Activated CD4-positive, alpha-beta memory T cell treated with anti-CD3 and anti-CD28 coated beads for 36 hours (primary cell): ENCODE measurements at places on chromosomes 6 and 20. TPM values are rescaled to one million over a fixed set of nuclear protein-coding genes. Genes with fewer than 3 reads are reported as not detected.

DNA sequence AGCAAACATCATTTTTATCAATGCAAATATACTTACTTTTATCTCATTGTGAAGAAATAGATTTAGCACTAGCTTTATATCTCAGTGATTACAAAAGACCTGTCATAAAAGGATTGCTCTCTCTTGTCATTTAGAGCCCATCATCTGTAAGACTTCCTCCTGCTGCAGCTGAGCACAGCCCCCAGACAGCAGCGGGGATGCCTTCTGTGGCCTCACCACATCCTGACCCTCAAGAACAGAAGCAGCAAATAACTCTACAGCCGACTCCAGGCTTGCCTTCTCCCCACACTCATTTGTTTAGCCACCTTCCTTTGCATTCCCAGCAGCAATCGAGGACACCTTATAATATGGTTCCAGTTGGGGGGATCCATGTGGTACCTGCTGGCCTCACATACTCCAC is 127.0 kb upstream of the EDN1 start:
- no peaks in the 10 kb centered on the region for H3K27me3 ChIP-seq
- no peak overlapping the region for H3K4me3 ChIP-seq
- DNase-seq: peak; percentile 54
- H3K4me1 ChIP-seq: peaks cover 36% of the 10 kb centered on the region
- no peak overlapping the region for H3K27ac ChIP-seq

DNA sequence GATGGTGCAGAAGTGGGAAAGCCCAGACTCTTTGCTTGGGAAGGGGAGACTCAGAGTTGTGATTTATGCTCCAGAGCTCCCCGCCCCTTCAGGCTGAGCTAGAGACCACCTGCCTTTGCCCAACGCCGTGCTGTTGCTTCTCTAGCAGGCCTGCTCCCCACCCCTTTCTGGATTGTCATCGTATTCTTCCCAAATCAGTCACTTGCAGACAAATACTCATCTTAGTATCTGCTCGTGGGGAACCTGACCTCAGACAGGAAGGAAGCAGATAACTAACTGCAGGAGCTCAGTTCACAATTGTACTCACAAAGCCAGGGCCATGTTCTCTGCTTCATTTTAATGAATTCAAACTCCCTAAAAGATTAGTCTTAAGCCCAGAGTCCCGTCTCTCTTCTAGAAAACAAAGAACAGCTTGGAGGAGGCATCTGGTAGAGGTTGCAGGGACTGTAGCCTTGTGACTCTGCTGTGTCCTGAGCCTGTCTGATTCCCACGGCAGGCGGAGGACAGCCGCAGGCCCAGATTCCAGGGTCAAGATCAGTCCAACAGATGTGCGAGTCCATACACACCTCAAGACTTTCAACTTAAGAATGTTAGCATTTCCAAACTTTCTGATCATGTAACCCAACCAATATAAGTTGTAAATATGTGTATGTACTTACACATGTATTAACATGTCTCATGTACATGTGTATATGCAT is 57.2 kb upstream of the GGTLC1 start:
- H3K4me3 ChIP-seq: no peak overlapping the region
- H3K4me1 ChIP-seq: peaks cover 43% of the 10 kb centered on the region
- H3K27ac ChIP-seq: no peak overlapping the region
- peak; percentile 62 for DNase-seq
- H3K27me3 ChIP-seq: no peaks in the 10 kb centered on the region

- H3K4me1 ChIP-seq: no peaks in the 10 kb centered on the region
- H3K27ac ChIP-seq: no peak overlapping the region
- H3K27me3 ChIP-seq: no peaks in the 10 kb centered on the region
- no peaks in the 10 kb centered on the region for H3K36me3 ChIP-seq
- no peak for DNase-seq
Measured at GRCh38 chr20:58713801-58714339, 21.3 kb downstream of the NPEPL1 start.

DNA sequence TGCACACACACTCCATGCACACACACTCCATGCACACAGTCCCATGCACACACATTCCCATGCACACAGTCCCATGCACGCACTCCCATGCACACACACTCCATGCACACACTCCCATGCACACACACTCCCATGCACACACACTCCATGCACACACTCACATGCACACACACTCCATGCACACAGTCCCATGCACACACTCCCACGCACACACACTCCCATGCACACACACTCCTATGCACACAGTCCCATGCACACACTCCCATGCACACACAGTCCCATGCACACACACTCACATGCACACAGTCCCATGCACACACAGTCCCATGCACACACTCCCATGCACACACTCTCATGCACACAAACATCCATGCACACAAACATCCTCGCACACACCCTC is 168.4 kb downstream of the TTLL2 start:
- DNase-seq: no peak
- H3K27me3 ChIP-seq: peaks cover 10% of the 10 kb centered on the region
- H3K4me1 ChIP-seq: no peaks in the 10 kb centered on the region
- H3K27ac ChIP-seq: no peak overlapping the region

DNA sequence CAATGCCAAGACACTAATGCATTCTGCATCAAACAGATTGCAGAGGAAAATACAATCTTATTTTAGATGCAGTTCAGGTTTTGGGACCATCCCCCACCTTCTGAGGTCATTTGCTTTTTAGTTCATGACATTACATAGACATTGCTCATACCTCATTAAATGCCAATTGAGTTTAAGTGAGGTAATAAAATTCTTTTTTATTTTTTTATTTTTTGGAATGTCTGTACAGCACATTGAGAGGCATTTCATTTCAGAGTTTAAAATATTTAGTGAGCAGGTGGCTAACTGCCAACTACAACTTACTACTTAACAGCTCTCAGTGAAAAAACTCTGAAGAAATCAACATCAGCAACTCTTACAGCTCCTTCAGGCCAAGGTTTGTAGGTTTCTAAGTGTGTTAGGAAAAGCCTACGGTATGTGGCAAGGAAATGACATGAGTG is 482.2 kb upstream of the RNF217 start:
- no peak for DNase-seq
- no peaks in the 10 kb centered on the region for H3K27me3 ChIP-seq
- H3K4me3 ChIP-seq: no peak overlapping the region
- H3K36me3 ChIP-seq: no peaks in the 10 kb centered on the region
- no peak overlapping the region for H3K27ac ChIP-seq

- peaks cover 31% of the 10 kb centered on the region for H3K36me3 ChIP-seq
- H3K27ac ChIP-seq: peak overlapping the region; percentile 97
- peak; percentile 76 for DNase-seq
- H3K27me3 ChIP-seq: no peaks in the 10 kb centered on the region
- H3K4me3 ChIP-seq: peak overlapping the region; percentile 90
Measured at GRCh38 chr6:37168811-37169495, 999 bp upstream of the PIM1 start.

DNA sequence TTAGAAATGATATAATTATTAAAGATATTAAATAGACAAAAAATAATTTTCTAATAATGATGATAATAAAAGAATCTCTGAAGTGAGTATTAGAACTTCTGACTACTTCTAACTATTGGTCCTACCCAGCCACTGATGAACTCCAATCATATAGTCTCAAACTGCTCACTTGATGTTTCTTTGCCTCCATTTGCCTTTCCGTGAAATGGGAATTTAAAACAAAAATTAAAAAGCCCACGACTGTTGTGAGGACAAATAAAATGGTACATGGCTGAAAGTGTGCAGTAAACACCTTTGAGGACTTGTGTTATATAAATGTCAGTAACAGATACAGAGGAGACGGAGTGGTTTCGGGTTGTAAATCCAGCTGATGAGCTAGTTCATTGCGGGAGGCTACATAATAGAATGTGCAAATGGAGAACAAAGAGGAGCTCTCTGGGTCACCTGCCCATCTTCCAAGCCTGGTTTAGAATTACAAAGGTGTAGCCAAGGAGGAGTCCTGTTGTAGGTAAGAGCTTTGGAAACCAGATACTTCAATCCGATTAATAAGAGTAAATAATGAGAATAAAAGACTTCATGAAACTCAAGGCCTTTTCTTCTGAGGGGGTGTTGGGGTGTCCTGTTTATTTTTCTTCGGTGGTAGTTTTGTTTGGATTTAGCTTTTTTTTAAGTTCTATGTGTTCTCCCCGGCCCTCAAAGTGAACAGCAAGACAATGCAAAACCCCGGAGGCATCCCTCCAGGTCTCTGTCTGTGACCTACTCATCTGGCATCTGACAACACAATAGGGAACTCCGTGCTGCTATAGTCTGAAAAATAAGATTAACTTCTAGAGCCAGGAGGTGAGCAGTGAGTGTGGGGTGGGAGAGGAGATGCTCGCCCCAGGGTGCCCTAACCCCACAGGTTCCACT is 4.4 kb upstream of the PXDC1 start:
- no peak for DNase-seq
- peaks cover 20% of the 10 kb centered on the region for H3K27me3 ChIP-seq
- H3K4me1 ChIP-seq: peaks cover 3% of the 10 kb centered on the region
- no peak overlapping the region for H3K27ac ChIP-seq
- no peak overlapping the region for H3K4me3 ChIP-seq

DNA sequence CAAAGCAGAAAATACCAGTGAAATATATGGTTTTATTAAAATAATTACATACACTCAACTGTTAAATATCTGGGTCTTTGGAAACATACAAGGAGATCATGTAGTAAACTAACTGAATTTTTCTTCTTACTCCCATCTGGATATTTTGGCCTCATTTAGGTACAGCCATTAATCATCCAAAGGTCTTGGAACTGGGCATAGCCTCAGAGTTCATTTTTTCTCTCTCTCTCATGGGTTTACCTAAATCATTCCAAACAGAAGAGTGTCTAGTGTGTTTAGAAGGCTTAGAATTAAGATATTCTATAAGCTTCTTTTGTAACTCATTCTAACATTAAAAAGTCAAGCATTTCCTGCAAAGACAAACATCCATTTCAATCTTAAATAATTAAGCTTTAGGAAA is 79.4 kb downstream of the HMGCLL1 start:
- H3K27ac ChIP-seq: no peak overlapping the region
- no peaks in the 10 kb centered on the region for H3K4me1 ChIP-seq
- no peak for DNase-seq
- no peaks in the 10 kb centered on the region for H3K36me3 ChIP-seq
- no peaks in the 10 kb centered on the region for H3K27me3 ChIP-seq

GRCh38 chr6:93779086-93779841 is 359.9 kb upstream of the EPHA7 start:
- H3K27ac ChIP-seq: no peak overlapping the region
- no peaks in the 10 kb centered on the region for H3K36me3 ChIP-seq
- no peaks in the 10 kb centered on the region for H3K4me1 ChIP-seq
- no peak overlapping the region for H3K4me3 ChIP-seq

DNA sequence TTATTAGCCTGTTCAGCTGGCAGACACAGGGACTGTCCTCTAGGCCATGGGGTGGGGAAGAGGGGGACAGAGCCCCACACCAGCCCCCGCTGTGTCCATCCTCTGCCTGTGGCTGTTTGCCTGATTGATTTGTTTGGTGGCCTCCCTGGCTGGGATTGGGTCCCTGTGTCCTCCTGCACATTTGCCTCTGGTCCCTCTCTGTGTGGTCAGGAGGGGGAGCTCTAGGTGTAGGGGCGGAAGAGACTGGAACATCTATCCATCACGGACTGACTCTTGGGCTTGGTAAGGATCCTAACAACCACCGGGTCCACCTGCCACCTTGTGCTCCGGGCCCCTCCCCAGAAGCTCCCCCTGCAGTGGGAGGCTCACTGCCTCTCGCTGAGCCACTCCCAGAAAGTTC is 38.4 kb upstream of the CCDC167 start:
- no peak for DNase-seq
- H3K36me3 ChIP-seq: no peaks in the 10 kb centered on the region
- H3K4me3 ChIP-seq: no peak overlapping the region
- peaks cover 8% of the 10 kb centered on the region for H3K4me1 ChIP-seq
- no peak overlapping the region for H3K27ac ChIP-seq

DNA sequence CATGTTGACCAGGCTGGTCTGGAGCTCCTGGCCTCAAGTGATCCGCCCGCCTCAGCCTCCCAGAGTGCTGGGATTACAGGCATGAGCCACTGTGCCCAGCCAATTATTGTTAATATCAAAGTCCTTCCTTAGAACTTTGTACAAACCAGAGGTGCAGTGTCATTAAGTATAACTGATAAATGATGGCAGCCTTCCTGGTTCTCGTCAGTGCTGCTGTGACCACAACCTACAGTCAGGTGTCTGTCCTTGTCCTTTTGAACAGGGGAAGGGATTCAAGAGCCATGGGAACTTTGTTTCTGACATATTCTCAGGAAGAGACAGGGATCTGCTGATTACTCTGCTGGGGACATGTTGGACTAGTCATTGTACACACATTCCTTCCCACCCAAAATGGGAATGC is 103.2 kb upstream of the TIAM2 start:
- H3K4me3 ChIP-seq: no peak overlapping the region
- H3K36me3 ChIP-seq: no peaks in the 10 kb centered on the region
- no peaks in the 10 kb centered on the region for H3K27me3 ChIP-seq
- no peak overlapping the region for H3K27ac ChIP-seq
- H3K4me1 ChIP-seq: peaks cover 5% of the 10 kb centered on the region
- no peak for DNase-seq

GRCh38 chr6:28136585-28137504 is 4.8 kb upstream of the ZKSCAN8 start:
- peak overlapping the region; percentile 92 for H3K27ac ChIP-seq
- peak; percentile 85 for DNase-seq
- H3K27me3 ChIP-seq: no peaks in the 10 kb centered on the region
- peaks cover 65% of the 10 kb centered on the region for H3K4me1 ChIP-seq
- peaks cover 6% of the 10 kb centered on the region for H3K36me3 ChIP-seq

GRCh38 chr6:113857556-113858479 is 673 bp downstream of the MARCKS start:
- H3K4me3 ChIP-seq: no peak overlapping the region
- peaks cover 16% of the 10 kb centered on the region for H3K4me1 ChIP-seq
- peak; percentile 15 for DNase-seq
- H3K27ac ChIP-seq: no peak overlapping the region

GRCh38 chr20:45974896-45975565 is 3.0 kb upstream of the ZNF335 start:
- H3K27me3 ChIP-seq: peaks cover 3% of the 10 kb centered on the region
- no peak overlapping the region for H3K4me3 ChIP-seq
- no peak overlapping the region for H3K27ac ChIP-seq
- peaks cover 12% of the 10 kb centered on the region for H3K4me1 ChIP-seq
- H3K36me3 ChIP-seq: peaks cover 8% of the 10 kb centered on the region

Gene ZNF76
- 38.5 TPM for total RNA-seq

Gene ACTL10
- total RNA-seq: 2.3 TPM

Gene MOG
- not detected for total RNA-seq

Gene TRIM31
- not detected for total RNA-seq

Gene CST5
- not detected for total RNA-seq
